GM20000 (cell line): ENCODE measurements at places on chromosomes 5 and 9.

GRCh38 chr5:116358911-116359418, 215.7 kb downstream of the SEMA6A start:
- DNase-seq: peak; percentile 86

- DNase-seq: no peak
These were observed 126.4 kb downstream of the LPAR1 start for GRCh38 chr9:110911659-110912418.

GRCh38 chr5:163565931-163566608, 60.7 kb downstream of the MAT2B start:
- DNase-seq: no peak

GRCh38 chr9:23342291-23342690, 483.7 kb downstream of the ELAVL2 start:
- no peak for DNase-seq

DNA sequence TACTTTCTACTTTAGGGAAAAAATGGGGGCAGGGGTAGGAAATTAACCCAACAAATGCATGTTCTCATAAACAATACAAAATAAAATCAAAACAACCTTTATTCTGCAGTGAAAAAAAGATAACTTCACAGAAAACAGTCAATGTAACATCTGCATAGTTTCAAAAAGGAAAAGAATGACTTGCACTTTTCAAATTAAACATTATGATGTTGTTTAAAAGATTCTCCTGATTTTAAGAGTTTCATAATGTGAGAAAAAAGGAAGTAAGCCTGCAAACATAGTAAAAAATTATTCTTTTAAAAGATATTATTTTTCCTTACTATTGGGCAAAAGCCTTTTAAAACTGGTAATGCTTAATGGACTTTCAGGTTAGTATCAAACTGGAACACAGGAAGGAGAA, 7.6 kb downstream of the C9orf72 start:
- DNase-seq: no peak

DNA sequence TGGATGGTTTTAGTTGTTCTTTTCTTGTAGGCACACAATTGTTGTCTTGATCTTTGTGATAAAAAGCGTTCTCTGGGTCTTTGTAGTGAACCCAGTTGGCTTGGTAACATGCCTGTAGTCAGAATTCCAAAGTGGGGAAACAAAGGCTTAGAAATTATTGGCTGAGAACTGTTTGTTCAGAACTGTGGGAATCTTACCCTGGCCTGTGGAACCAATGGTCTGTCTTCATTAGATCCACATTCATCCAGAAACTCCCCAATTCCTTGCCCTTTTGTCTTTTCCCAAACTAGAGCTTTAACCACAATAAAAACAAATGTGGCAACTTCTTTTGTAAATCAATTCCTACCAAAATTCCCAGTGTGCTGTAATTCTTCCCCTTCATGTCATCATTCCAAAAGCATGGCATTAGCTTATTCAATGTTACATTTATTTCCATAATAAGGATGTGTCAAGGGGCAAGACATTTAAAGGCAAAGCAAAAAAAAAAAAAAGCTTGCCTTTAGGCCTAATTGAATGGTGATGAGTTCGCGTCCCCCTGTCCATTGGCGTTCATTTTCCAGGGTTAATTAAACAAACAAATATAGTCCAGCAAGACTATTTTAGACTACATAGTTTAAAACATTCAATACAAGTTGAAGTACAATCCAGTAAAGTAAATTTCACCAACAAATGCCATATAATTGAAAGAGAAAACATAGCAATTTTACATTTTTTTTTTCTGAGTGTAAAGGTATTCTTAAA, 249.8 kb upstream of the ZNF608 start:
- no peak for DNase-seq

DNA sequence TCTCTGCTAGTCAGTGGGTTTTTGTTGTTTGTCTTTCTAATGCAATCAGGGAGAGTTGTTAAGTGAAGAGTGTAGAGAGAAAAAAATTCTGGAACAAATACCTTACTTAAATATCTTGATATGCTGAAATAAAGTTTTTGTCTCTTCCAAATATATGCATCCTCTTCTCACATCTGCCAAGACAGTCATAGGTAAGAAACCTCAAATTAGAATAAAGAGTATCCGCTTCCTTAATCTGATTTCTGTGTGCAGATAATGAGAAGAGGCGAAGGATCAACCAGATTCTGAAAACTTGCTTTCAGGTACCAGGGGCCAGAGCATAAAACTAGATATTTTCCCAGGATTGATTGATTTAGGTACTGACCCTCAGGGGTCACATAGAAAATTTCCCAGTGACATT, 11.3 kb upstream of the IL6ST start:
- DNase-seq: no peak

- no peak for DNase-seq
These were observed 10.5 kb downstream of the KIF4B start for GRCh38 chr5:155024015-155024414.

DNA sequence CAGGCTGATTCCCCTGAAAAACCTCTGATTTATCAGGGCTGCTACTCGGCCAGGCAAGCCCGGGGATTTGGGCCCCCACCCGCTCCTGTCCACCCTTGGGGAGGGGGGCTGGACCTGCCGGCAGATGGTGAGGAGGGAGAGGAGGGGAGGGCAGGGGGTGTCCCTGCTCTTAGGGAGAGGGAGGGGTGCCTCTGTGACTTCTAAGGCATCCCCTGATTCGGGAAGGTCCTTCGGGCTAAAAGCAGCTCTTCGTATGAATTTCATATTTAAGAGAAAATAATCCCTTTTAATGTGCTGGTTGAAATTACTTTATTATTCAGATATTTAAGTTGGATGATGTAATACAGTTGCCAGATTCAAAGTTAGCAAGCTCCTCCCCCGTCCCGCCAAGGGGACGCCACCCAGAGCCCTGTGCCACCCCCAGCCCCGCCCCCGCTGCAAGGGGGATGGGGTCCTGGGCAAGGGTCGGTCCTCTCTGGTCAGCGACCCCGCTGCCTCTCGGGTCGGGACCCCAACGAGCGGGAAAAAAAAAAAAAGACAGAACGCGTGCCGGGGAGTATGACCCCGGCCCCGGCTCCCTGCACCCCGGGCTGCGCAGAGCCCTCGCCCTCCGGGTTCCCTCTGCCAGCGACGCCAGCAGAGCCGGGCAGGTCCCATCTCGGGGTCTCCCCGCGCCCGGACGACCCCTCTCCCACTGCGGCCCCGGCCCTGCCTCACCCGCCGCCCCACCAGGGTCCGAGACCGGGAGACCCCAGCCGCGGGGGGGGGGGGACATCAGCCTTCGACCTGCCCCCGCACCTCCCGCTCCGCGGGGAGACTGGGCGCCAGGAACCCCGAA, 12.4 kb downstream of the LHX3 start:
- DNase-seq: no peak

DNA sequence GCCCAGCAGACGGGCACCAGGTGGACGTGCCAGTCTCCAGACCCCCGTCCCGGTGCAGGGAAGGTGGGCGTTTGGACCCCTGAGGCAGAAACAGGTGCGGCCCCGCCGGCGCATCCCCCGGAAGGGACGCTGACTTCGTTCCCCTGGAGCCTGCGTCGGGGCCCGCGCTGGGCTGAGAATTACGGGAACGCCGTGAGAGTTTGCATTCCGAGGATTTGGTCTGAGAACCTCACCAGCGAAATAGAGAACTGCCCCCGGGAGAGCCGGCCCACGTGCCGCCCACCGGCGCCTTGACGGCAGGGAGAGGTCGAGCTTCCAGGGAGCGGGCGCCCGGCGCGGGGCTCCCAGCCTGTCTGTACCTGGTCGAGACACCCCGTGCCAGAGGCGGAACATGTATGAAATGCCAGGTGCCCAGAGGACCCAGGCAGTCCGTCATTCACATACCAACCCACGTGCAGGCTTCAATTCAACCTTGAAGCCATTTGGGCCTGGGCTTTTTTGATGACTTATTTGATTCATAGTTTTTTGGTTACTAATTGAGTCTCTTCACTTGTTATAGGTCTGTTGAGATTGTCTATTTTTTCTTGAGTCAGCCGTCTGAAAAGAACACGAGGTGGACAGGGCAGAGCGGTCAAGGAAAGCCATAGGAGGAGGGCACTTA, 877 bp upstream of the CAMSAP1 start:
- DNase-seq: no peak

DNA sequence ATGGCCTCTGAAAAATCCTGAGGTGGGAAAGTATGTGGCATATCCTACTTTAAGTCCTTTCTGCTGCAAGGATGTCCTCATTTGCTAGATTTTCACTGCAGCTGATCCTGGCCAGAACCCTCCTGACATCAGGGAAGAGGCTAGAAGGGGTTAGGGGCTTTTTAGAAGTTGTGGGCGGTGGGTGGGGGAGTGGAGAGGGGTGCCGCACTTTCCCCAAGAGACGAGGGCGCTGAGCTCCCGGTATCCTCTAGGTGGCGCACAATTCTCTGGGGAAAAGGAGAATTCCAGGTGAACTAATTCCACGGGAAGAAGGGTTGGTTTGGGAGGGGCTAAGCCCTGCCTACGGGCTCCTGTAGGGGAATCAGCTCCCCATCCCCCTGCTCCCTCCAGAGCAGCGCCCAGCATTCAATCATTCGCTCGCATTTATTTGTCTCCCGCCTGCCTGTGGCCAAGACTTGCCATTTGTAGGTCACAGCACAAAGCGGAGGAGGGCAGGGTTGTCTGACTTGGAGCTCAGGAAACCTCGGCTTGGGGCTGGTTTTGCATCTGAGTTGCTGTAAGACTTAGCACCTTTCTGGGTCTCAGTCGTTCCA, 42.9 kb upstream of the HAND1 start:
- peak; percentile 50 for DNase-seq

GRCh38 chr5:143652108-143652700, 159.8 kb upstream of the HMHB1 start:
- no peak for DNase-seq

DNA sequence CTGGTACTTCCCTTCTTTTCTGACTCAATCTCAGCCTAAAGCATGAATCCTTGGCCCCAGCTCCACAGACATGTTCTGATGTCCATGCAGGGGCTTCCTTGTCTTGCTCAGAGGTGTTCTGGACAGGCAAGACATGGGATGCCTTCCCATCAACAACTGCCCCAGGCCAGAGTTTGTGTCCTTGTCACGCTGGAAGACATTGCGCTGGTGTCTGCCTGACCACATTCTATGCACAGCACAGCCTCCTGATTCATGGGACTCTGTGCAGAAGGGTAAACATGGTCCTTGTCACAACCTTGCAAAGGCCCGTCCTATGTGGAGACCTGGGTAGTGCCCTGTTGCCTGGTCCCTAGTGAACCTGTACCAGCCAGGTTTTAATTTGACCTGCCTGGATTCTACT, 212.2 kb downstream of the FSTL4 start:
- DNase-seq: no peak
